ENCODE measurements at places on chromosomes 3 and 15.

DNA sequence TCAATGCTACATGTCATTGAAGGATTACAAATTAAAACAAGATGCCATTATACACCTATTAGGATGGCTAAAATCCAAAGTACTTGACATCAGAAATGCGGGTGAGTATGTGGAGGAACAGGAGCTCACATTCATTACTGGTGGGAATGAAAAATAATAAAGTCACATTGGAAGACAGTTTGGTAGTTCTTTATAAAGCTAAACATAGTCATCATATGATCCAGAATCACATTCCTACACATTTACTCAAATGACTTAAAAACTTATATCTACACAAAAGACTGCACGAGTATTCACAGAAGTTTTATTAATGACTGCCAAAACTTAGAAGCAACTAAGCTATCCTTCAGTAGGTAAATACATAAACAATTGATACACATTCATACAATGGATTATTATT lies 147.2 kb downstream of the ISL2 start:
- no peak for DNase-seq

DNA sequence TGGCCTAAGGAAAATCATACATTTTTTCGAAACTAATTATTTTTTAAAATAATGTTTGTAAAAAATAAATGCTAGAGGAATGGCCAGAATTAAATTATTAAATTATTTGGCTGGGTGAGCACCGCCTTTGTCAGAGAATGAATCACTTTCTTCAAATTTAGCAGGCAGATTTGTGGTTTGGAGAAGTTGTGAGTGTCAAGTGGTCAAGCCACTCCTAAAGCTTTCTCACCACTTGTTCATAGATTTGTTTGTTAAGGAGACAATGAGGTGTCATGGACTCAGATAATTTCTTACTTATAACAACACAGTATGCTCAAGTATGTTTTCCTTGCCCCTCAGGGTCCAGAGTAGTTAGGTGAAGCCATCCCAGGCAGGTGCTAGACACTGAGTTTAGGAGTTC lies 196.2 kb downstream of the TUSC7 start:
- DNase-seq = no peak

- DNase-seq = peak; percentile 30
These were observed 11.4 kb downstream of the TGM5 start for GRCh38 chr15:43255376-43255775.

- no peak for DNase-seq
These were observed 163.8 kb downstream of the OCA2 start for GRCh38 chr15:27935328-27935727.

DNA sequence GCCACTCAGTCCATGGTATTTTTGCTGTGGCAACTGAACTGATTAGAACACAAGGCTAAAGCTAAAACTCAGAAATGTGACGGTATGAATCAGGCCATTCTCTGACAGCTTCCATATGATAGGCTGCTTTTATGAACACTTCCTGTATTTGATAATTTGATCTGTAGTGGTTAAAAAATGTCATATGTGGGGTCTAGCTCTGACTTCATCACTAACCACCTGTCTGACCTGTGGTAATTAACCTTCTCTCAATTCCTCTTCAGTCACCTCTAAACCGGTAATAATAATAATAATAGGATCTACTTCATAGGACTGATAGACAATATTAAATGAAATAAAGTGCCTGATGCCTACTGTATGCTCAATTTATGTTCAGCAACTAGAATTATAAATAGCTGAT lies 223.2 kb downstream of the MBNL1 start:
- DNase-seq = no peak

DNA sequence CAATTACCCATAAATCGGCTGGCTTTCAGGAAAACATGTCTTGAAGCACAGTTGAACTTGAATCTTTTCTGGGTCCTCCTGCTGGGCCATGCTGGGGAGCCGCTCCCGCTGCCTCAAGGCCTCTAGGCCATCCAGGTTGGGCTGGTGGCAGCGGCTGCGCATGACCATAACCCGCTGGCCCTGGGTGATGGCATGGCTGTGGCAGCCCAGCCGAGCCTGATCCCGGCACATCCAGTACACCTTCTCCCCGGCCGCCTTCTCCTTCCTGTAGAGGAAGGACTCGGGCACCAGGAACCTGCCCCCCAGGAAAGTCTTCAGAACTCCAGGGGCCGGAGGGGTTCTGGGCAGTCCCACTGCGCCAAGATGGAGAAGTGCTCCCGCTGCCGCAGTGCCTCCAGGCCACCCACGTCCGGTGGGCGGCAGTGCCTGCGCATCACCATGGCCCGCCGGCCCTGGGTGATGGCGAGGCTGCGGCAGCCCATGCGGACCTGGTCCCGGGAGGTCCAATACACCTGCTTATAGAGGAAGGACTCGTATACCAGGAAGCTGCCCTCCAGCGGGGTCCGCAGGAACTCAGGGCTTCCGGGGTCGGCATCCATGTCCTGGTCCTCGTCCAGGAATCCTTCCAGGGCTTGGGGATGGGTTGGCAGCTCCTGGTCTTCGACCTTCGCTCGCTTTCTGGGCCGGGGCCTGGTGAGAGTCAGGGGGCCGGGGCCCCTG lies 84.3 kb upstream of the FXR1 start:
- no peak for DNase-seq

GRCh38 chr3:185992831-185993374 lies 55.1 kb upstream of the TRA2B start:
- no peak for DNase-seq

DNA sequence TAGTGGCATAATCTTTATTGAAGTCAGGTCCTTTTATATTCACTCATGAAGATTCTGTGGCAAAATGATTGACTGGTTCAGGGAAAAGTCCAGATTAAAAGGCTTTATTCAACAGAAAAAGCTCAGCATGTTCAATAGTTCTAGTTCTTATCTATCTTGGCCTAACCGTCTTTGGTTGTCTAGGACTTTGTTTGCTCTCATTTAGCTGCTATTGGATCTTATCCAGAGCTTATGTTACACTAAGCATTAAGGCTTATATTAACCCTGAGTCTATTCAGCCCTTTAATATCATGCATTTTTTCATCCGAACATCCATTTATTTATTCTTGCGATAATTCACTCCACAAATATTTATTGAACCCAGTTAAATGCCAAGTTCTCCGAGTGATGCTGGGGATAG lies 601.0 kb upstream of the SGO1 start:
- DNase-seq = no peak

DNA sequence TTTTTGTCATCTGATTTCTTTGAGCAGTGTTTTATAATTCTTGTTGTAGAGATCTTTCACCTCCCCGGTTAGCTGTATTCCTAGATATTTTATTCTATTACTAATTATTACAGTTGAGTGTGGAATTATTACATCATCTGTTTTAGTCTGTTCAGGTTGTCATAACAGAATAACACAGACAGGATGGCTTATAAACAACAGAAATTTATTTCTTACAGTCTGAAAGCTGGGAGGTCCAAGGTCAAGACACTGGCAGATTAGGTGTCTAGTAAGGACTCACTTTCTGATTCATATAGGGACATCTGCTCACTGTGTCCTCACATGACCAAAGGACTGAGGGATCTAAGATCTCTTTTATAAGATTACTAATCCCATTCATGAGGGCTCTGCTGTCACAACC lies 121.3 kb upstream of the THBS1 start:
- DNase-seq = no peak

DNA sequence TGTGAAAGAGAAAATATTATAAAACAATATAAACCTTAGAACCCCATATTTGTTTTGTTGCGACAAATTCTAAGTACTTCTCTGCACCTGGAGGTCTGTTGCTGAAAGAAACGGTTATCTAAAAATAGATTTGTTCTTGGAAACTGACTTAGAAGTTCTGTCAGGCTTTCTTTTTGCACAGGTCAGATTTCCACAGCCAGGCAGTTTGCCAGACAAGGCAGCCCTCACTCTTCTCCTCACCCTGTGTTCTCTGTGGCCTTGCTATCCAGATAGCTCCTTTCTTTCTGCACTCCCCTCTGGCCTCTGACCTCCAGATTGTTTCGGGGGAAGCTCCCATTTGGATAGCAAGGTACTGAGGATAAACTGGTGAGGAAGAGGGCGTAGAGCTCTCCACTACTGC lies 413.3 kb upstream of the ONECUT1 start:
- no peak for DNase-seq

DNA sequence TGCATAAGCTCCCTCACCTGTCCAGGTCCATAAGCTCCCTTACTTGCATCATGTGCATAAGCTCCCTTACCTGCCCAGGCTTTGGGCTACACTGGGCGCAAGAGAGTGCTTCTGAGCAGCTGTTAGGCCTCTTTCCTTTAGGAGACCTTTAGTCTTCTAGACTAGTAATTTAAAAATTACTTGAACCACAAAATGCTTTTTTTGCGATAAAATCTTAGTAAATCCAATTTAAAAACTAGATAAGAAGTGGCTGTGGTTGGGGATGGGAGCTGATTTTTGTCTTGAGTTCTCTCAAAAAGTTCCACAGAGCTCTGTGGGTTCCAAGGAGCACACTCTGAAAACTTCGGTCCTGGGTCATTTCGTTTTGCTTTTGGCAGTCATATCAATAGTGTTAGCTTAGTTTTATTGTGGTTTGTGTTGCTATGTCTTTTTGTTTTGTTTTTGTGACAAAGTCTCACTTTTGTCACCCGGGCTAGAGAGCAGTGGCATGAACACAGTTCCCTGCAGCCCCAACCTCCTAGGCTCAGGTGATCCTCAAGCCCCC lies 6.7 kb downstream of the CEMIP start:
- DNase-seq = no peak

DNA sequence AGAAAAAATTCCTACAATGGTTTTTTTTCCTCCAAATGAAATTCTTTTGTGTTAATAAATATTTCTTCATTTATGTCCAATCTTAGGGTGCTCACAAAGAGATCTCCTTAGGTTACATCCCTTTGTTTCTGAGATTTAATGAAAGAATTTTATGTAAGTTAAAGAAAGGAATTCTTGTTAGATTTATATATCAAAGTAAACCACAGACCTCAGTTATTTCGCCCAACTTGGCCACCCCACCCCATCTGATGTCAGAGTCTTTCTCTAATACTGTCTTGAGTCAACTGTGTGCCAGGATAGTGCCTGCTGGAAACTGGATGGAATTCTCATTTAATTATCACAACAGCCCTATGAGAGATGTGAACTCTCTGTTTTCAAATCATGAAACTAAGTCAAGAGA lies 259.9 kb downstream of the OPA1 start:
- DNase-seq = no peak

- no peak for DNase-seq
These were observed 69.2 kb downstream of the DNAJB8 start for GRCh38 chr3:128397484-128397883.

GRCh38 chr3:108333961-108334360 lies 37.6 kb downstream of the HHLA2 start:
- DNase-seq = no peak

GRCh38 chr3:166211451-166211850 lies 374.2 kb upstream of the BCHE start:
- no peak for DNase-seq

GRCh38 chr3:182390421-182390820 lies 402.9 kb upstream of the ATP11B start:
- no peak for DNase-seq

GRCh38 chr3:64173563-64173962 lies 51.7 kb downstream of the PRICKLE2 start:
- no peak for DNase-seq

- no peak for DNase-seq
These were observed 99.8 kb upstream of the BFSP2 start for GRCh38 chr3:133300102-133300501.

DNA sequence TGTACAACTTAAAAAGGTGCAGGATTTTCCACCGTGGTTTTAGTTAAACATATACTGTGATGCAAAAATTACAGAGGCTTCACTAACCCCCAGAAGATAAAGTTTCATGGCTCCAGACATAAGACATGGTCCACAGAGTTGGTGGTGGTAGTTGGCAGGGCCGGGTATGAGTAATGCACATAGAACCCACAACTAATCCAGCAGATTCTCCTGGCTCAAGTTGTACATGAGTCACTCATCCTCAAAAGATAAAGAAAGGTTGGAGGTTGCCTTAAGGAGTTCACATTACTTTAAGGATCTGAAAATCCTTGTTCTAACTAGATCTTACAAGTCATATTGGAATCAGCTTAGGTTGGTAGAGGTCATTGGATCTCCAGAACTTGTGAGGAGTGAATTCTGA lies 98.3 kb upstream of the ZBTB20 start:
- DNase-seq = no peak

GRCh38 chr3:117556646-117557407 lies 847.2 kb downstream of the TUSC7 start:
- DNase-seq = no peak

DNA sequence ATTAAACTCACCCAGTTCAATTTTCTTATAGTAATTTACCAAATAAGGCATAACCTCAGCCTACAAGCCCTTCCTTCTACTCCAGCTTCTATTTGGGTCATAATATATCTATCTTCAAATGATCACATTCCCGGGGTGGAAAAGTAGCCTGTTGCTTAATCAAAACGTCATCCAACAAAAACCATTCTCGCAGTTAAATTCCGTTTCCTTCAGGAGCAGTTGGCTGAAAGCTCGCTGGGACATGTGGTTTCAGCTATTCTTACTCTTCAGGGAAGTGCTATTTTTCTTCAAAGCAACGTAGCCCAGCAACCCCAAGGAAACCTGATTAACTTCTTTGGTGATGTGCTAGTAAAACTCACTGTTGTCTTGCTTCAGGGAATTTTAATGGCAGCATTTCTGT lies 59.6 kb downstream of the MAGI1 start:
- peak; percentile 37 for DNase-seq

DNA sequence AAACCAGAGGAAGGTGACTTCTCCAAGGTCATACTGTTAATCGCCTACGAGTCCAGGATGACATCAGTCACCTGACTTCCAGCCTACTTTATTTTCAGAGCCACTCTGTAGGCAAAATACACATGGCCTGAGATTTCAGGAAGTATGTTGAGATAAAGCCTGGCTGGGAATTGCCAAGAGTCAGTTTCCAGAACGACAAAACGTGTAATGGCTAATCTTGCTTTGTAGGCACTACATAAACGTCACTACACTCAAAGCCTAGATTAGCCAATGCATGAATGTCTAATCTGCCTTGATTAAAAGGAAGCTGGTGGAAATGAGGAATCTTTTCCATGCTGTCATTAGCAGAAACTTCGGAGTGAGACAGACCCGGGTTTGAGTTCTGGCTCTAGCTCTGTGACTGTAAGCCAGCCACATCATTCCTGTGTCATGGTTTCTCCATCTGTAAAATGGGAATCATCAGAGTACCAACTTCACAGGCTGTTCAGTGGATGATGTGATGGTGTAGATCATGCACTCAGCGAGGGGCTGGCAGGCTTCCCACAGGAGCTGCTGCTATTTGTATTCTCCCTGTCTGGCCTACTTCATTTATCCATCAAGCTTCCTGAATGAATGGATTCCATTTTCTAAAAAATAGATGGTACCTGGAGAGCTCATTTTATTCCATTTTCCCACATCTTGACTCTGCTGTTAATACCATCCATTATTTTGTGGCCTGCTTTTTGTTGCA lies 241.9 kb downstream of the XXYLT1 start:
- DNase-seq = no peak

GRCh38 chr3:155370764-155371503 lies 77.5 kb upstream of the STRIT1 start:
- DNase-seq = no peak
